ENCODE measurements at places on chromosomes 7 and 10. TPM values are rescaled to one million over a fixed set of nuclear protein-coding genes. Genes with fewer than 3 reads are reported as not detected.

The TSPAN13 gene
- total RNA-seq, result 0.52 TPM

The CYP2E1 gene
- 0.42 TPM for total RNA-seq

The RAB19 gene
- total RNA-seq, result 4.6 TPM

The STAG3 gene
- 41.0 TPM for total RNA-seq

The SCIN gene
- 0.36 TPM for total RNA-seq

The AP5Z1 gene
- 18.1 TPM for total RNA-seq

The CPVL gene
- total RNA-seq, result not detected

The TRA2A gene
- 79.0 TPM for total RNA-seq

The PARG gene
- 25.4 TPM for total RNA-seq

The SLC26A3 gene
- total RNA-seq, result not detected

The PTPN20 gene
- total RNA-seq, result 1.3 TPM

The TMEM225B gene
- total RNA-seq, result 1.7 TPM

The STEAP4 gene
- total RNA-seq, result not detected

The IL6 gene
- total RNA-seq, result 3.8 TPM

DNA sequence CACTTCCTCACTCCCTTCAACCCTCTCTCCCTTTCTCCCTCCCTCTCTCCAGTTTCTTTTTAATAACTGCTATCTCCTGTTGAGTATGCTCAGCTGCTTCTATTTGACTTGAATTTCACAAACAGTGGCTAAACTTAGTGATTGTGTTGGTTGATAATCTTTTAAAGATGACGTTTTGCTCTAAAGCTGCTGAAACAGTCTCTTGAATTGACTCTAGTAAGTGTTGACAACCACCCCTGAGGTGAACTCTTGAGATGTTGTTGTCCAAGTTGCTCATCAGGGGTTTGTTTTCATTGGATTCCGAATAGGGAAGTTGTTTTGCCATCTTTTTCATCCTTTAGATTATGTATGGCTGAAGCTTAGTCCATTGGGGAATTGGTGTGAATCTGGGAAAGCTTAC is 176.2 kb downstream of the TWIST1 start:
- DNase-seq, result no peak

DNA sequence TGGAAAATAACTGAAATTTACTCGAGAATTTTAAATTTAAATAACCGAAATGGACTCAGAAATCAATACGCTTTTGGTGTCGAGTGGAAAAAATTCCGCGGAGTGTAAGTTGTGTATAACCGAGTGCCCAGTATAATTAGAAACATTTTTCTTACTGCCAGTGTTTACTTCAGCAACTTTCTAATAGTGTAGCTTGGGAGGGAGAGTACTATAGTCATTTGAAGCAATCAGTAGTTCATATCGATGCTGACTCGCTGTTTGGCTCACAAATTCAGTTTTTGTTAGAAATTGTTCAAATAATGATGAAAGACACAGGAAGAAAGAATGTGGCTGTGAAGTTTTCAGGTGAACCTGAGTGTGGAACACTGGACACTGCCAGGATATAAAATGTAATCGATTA is 658.6 kb upstream of the FOXK1 start:
- DNase-seq, result no peak

- DNase-seq, result no peak
These were observed 50.3 kb downstream of the SVIL start for GRCh38 chr10:29584436-29584835.

GRCh38 chr7:102892631-102893278 is 20.0 kb upstream of the LRRC17 start:
- DNase-seq, result no peak

GRCh38 chr7:51010534-51010933 is 227.8 kb upstream of the GRB10 start:
- no peak for DNase-seq

GRCh38 chr7:92645114-92646061 is 55.2 kb upstream of the FAM133B start:
- peak; percentile 64 for DNase-seq

DNA sequence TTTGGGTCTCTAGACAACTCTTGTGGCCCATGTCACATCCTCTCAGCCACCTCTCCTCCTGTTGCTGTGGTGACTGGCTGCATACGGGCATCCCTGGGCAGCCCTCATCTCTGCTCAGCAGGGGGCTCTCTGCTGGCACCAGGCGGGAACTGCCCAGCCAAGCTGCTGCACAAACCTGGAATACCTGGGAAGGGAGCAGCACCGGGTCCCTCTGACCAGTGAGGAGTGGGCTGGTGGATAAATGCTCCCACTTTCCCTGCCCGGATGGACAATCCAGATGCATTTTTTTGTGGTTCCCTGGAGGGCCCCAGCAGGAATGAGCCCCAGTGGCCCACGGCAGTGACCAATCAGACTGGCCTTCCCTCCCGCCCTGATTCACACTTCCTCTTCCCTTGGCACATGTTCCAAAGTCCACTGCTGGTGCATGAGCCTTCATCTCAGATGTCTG is 21.9 kb downstream of the GRID1 start:
- no peak for DNase-seq

GRCh38 chr7:50267525-50268041 is 36.9 kb upstream of the IKZF1 start:
- DNase-seq, result no peak

GRCh38 chr10:30294476-30295240 is 54.4 kb downstream of the MTPAP start:
- no peak for DNase-seq

GRCh38 chr10:124599588-124600050 is 138.0 kb downstream of the LHPP start:
- DNase-seq, result no peak

DNA sequence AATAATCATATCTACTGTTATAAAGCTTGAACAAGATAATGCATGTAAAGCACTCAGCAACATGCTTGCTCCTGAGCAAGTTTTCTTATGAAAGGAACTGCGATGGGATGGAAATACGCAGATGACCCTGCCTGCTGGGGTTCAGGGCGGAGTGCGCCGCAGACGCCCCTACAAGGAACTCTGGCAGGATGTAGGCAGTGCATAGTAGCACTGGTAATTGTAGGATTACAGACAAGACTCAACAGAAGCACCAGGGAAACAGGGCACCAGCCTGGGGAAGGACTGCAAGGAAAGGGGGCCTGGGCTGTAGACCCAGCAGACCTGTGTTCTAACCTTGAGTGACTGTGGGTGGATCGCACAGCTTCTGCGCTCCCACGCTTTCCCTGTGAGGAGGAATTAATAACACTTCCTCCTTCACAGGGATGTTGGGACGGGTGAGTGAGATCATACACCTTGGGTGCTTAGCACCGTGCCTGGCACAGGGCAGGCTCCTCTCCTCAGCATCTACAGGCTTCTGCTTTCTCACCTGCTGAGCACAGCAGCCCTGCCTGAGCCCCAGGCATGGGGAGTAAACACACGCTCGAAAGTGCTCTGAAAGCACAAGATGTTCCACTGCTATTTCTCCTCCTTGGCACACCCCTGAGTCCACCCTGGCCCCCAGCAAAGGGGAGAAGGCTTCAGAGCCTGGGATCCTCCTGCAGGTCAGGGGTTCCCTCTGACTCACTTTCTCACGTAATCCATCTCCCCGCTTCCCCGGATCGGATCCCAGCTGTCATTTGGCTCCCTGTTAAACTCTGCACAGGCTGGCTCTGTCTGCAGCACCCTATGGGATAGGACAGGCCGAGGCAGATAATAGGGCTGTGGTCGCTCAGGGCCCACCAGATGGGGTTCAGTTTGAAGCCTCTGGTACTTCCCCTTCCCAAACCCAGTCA is 19.2 kb downstream of the ITPRIP start:
- DNase-seq, result no peak

DNA sequence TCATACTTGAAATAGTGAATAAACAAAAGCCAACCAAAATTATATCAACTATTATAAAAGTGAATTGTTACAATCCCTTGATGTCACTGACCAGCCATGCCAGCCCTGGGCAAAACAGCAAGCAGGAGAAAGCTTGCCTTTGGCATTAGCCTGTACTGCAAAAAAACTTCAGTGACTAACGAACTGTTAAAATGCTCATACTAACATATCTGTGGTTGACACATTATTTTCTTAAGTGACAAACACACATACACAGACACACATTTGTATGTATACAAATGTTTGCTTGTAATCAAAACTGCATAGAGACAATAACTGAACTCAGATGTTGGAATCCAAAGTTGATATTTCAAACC is 29.5 kb downstream of the CHCHD3 start:
- no peak for DNase-seq

DNA sequence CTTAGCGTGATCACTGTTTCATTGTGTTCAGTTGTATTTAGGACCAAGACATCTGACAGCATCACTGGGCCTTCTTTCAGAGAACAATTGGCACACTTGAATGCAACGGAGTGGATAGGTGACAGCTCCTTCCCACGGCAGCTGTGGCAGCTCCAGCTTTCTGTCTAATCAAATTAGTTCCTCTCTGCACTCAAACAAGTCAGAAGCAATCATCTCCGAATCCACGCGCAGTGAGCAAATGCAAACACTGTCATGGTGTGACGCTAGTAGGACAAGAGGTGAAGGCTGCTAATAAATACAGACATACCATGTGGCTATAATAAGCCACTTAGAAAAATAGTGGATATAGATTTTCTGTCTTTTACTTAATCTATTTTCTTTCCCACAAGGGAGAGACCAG is 542.4 kb downstream of the ACTR3B start:
- no peak for DNase-seq

- no peak for DNase-seq
These were observed 455.0 kb downstream of the GFRA1 start for GRCh38 chr10:115818012-115818411.

- DNase-seq, result no peak
These were observed 88.9 kb upstream of the GTF2I start for GRCh38 chr7:74568658-74569057.

DNA sequence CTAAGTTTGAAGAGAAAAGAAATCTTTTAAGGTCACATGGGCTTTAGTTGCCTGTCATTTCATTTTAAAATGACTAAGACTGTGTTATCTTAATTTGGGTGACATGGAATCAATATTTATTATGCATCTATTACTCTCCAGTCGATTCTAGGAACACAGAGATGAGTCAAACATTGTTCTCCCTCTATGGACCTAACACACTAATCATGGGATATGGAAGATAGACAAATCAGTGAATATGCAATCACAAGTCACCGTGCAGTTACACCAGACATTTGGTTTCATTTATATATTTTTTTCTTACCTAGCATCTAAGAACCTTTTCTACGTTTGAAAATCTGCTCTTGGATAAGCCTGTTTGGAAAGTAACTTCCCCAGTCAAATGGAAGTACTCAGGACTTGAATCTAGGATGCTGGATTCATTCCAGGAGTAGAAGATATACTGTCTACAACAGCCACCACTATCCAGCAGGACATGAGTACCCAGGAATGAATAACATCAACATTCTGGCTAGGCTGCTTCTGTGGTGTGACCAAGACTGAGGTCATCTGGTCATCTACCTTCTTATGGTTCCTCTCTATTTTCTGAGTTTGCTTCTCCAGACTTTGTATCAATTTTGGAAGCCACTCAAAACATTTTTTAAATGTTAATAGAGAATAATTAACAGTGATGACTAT is 902.9 kb upstream of the LRRN3 start:
- no peak for DNase-seq

DNA sequence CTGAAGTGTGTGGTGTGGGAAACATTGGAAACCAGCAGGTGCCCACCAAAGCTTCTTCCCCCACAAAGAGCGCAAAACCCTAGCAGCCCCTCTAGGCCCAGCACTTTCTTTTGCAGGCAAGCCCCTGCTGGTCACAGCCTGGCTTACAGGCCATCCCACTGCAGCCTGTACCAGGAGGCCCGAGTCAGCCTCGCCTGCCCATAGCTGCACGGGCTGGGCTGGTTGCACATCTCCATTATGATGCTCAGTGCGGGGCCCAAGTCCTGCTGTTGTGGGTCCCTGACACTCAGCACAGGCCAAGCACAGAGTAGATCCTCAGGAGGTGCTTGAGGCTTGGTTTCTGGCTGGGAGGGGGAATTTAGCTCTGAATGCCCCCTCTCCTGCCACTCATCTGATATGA is 8.0 kb downstream of the CDHR1 start:
- no peak for DNase-seq

- no peak for DNase-seq
These were observed 51.9 kb upstream of the GNAT3 start for GRCh38 chr7:80563561-80564327.

- no peak for DNase-seq
These were observed 7.0 kb downstream of the ALOX5 start for GRCh38 chr10:45380903-45381620.

- DNase-seq, result peak; percentile 80
These were observed 134.3 kb downstream of the PRKCQ start for GRCh38 chr10:6445671-6446316.

GRCh38 chr7:103065667-103066066 is 8.9 kb downstream of the FBXL13 start:
- DNase-seq, result peak; percentile 54

- DNase-seq, result no peak
These were observed 297.9 kb upstream of the FZD1 start for GRCh38 chr7:90966346-90966745.

- DNase-seq, result no peak
These were observed 275.7 kb upstream of the LRGUK start for GRCh38 chr7:133851411-133851810.

- no peak for DNase-seq
These were observed 17.9 kb upstream of the ACSM6 start for GRCh38 chr10:95176101-95176500.

DNA sequence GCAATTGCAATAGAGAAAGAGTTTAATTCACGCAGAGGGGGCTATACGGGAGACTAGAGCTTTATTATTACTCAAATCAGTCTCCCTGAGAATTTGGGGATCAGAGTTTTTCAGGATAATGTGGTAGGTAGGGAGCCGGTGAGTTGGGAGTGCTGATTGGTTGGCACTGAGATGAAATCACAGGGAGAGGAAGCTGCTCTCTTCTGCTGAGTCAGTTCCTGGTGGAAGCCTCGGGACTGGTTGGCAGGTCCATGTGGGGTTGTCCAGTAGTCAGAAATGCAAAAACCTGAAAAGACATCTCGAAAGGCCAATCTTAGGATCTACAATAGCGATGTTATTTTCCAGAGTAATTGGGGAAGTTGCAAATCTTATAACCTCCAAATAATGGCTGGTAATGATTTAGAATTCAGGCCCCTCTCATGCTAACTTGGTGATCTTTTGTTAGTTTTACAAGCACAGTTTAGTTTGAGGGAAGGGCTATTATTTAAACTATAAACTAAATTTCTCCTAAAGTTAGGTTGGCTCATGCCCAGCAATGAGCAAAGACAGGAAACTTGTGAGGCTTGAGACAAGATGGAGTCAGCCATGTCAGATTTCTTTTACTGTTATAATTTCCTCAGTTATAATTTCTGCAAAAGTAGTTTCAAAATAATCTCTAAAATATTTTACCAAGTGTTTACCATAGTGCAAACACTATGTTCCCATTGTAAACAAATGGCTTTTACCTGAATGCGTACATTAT is 39.4 kb upstream of the SLC25A13 start:
- DNase-seq, result no peak

DNA sequence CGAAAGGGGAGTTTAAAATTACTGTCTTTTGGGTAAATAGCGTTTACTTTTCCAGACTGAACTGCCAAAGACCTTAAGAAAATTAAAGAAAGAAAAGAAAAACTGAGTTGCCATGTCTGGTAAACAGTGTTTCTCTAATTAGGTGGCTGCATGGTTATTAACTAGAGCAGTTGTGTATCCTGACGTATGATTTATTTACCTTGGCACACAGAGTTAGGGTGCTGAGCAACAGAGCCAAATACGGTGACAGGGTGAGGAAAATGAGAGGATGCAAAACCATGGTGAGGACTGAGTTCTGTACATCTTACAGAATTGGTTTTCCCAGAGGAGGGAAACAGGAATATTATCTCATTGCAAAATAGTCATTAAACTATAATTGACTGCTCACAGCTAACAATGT is 546.4 kb upstream of the FZD8 start:
- DNase-seq, result no peak

Measured in activated naive CD4-positive, alpha-beta T cell treated with anti-CD3 and anti-CD28 coated beads for 36 hours (primary cell).